ENCODE measurements at places on chromosomes 1 and 21. TPM values are rescaled to one million over a fixed set of nuclear protein-coding genes. Genes with fewer than 3 reads are reported as not detected.

Gene LIN28A
- total RNA-seq: not detected

Gene ZSCAN20
- 4.4 TPM for total RNA-seq

Gene DENND4B
- 32.1 TPM for total RNA-seq

Gene PRR9
- not detected for total RNA-seq

All from chondrocyte (in vitro differentiated cells).